ENCODE measurements at places on chromosomes 16 and 17.
A peak's percentile ranks its signal among the peaks of the same experiment; 100 is the strongest.

DNA sequence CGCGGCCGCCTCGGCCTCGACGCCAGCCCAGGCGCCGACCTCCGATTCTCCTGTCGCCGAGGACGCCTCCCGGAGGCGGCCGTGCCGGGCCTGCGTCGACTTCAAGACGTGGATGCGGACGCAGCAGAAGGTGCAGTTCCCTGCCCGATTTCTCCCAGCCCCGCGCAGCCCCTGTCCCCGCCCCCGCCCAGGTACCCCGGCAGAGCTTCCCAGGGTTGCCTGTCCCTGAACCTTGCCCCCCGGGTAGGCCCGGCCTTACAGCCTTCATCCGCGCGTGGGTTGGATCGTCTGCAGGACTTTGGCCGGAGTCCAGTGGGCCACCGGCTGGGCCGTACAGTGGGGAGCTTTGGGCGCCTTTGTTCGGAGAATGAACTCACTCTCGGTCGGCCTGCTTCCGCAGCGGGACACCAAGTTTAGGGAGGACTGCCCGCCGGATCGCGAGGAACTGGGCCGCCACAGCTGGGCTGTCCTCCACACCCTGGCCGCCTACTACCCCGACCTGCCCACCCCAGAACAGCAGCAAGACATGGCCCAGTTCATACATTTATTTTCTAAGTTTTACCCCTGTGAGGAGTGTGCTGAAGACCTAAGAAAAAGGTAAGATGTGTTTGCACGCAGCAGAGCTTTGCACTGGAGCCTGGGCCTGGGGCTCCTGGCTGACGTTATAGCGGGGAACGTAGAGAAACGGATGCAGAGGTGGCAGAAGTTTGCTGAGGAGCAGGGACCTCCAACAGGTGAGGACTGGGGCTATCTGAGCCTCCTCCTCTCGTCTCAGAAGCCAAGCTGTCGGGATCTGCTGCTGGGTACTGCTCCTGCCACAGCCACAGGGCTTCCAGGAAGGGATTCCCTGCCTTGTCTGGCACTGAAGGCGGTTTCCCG is 593 bp downstream of the GFER start:
- no peak for DNase-seq

DNA sequence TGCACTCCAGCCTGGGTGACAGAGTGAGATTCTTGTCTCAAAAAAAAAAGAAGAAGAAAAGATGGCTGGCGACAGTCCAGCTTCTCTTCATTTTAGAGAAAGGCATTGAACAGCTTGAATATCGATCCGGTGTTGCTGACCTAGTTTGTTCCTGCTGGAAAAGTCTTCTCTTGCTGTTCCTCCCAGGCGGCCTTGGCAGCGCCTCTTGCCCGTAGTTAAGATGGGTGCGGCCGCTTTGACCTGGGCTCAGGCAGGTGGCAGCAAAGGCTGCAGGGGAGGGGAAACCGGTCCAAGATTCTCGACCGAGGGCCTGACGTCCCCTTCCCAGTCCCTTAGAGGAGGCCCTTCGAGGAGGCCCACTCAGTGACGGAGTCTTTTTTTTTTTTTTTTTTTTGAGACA is 3.8 kb upstream of the ZNF764 start:
- DNase-seq, result no peak

- peak; percentile 76 for DNase-seq
Observed at GRCh38 chr17:76515274-76515949, 14.2 kb upstream of the RHBDF2 start.

GRCh38 chr17:66272811-66273585 is 29.4 kb upstream of the PRKCA start:
- DNase-seq, result no peak

DNA sequence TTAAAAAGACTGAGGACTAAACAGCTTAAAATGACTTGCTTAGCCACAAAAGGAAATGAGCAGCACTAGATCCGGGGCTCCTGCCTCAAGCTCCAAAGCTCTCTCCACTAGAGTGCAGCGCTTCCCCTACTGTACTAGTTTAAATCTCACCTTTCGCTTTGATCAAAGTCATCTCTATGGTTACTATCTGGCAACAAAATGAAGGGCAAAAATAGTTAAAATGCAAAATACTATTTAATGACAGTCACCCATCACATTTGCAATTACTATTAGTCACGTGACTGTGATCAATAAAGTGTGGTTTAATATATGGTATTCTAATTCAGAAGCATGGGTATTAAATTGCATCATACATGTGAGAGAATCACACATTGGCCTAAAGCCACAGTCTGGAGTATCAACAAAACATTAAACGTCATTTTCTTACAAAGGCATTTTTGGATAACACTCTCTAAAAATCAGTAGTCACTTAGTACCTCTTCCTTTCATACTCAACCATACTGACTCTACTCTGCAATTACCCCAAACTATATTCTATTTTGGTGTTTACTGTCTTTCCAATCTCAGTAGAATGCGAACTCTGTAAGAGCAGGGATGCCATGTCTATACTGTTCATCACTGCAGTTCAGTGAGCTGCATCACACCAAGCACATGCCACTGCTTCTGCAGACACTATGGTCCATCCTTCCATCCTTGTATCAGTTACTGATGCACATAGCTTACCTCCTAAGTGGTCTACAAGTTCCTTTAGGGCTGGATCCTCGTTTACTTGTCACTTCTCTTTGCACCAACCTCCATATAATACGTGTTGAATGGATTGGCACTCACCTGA is 6.2 kb downstream of the PSMD12 start:
- peak; percentile 52 for DNase-seq

- no peak for DNase-seq
Observed at GRCh38 chr16:14669776-14670175, 24.3 kb downstream of the PLA2G10 start.

GRCh38 chr16:78606545-78606944 is 507.1 kb downstream of the WWOX start:
- DNase-seq, result no peak

DNA sequence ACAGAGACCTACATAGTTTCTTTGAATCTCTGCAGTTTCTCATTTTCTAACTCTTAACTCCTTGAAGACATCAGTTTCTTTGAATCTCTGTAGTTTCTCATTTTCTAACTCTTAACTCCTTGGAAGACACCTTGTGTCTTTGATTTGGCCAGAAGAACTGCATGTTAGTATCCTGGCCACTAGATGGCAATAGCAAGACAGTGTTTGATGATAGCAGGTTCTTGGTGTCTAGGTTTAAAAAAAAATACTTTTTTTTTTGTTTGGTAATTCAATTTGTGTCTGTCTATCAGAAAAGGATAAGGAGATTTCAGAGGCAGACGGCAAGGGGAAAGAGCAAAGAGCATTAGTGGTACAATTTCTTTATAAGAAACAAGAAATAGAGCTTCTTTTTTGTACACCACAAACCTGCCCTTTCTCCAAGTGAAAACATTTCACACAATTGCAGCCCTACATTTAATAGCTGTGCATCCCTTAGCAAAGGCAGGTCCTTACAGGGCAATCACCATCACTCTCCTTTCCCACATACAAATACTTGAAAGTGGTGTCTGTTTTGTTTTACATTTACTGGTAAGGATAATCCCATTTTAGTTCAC is 1324.9 kb upstream of the CDH8 start:
- DNase-seq, result no peak

DNA sequence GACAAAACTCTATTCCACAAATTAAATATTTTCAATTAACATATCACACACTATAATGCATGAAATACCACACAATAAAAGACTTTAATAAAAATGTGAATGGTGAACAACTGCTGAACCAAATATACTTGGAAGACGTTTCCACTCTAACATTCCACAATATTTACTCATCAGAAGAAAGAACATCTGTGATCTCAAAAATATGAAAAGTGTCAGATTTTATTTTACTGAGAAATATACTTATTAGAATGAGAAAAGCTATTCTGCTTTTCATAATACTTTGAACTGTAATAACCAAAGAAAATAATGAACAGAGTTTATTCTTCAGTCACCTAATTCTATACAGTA is 181.8 kb upstream of the AXIN2 start:
- DNase-seq, result no peak

- DNase-seq, result no peak
Observed at GRCh38 chr17:27906623-27907022, 13.5 kb upstream of the LYRM9 start.

- DNase-seq, result no peak
Observed at GRCh38 chr16:5642436-5642835, 544.8 kb upstream of the EEF2KMT start.

DNA sequence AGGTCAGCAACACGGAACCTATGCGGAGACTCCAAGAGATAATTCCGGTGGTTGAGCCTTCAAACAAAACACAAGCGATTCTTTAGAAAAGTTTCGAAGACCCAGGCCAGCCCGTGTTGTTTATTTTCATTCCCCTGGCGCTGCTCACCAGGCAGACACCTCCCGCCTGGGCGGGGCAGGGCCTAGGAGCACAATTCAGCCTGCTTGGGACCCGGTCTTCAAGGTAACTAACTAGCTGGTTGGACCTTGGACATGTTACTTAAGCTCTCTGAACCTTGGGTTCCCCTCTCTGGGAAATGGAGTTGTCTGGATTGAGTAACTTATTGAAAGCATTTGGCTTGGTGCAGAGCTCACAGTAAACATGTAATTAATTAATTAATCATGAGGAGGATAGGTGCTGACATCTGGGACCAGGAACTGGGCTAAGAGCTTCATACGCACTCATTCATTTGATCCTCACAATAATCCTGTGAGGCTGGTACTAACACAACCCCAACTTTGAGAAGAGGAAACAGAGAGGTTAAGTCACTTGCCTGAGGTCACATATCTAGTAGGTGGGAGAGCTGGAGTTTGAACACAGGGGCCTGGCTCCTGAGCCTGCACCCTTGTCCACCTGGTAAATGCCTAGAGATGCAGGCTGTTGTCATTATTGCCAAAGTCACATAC is 125.3 kb upstream of the SMURF2 start:
- no peak for DNase-seq

DNA sequence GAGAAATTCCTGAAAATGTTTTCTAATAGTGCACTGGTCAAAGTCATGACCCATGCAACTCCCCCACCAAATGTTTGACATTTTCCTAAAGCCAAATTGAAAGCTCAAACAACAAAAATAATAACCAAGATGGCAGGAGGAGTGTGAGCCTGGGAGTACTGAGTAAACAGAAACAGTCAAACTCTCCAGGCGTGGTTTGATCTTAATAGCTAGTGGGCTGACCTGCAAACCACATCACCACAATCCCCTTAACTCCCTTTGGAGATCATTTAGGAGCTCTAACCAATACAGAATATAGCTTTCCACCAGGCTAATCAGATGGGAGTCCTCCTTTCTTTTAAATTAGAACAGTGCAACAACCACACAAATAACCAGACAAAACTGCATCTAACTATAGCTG is 19.2 kb upstream of the MEIOC start:
- no peak for DNase-seq

DNA sequence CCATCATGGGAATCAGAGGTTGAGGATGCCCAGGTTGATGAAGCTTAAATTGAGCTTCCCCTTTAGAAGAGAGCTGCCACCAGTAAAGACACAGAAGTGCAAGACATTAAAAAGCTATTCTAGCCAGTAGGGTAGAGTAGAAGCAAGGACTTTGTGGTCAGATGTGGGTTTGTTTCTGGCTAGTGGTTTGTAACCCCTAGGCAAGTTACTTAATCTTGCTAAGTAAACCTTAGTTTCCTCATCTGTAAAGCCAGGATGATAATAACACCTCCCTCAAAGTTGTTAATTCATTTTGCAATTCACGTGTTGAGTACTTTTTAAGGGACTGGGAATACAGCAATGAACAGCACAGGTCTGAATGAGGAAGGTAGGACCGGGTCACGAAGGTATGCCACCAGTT is 3.6 kb downstream of the SNTB2 start:
- no peak for DNase-seq

GRCh38 chr17:77245162-77245926 is 104.6 kb downstream of the SEC14L1 start:
- no peak for DNase-seq

DNA sequence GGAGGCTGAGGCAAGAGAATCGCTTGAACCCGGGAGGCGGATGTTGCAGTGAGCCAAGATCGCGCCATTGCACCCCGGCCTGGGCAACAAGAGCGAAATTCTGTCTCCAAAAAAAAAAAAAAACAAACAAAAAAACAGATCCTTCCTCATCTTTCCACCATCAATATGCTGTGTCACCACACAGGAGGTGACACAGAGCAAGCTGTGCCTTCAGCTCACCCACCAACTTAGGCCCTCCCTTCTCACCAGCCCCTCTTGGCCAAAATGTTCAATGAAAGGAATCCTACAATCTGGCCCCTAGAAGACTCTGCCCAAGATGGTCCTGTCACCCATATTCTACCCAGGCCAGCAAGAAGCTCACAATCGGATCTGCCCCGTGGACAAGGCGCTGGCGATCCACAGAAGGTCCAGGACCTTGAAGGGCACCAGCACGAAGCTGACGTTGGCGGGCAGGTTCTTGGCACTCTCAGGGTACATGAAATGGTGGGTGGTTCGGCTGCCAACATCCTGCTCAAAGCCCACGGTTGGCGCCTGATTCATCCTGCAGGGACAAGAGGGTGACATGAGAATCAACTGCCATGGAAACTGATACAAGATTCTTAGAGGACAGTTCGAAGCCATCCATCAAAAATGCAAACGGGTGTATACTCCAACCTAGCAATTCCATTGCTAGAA is 41.4 kb downstream of the DDX19A start:
- DNase-seq, result no peak

DNA sequence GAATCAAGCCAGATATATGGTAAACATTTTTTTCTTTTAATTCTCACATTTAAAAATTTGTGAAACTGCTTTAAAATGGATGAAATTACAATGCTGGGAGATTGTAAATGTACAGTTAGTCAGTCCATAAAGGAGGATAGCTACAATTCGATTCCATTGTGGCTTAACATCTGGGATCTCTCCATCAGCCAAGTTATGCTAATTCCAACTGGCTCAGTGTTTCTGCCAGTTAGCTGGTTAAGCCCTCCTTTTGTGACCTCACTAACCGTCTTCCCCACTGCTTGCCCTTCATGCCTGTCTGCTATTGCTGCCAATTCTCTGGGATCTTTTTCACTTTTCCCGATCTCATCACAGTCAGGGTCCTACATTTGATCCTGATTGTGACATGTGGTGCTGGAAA is 1347.6 kb downstream of the CDH11 start:
- no peak for DNase-seq

- DNase-seq, result no peak
Observed at GRCh38 chr17:78947235-78948149, 22.3 kb upstream of the TIMP2 start.
